NCI-H774 (cell line): ENCODE measurements at places on chromosomes 13 and 19.

GRCh38 chr19:47994209-47994802 is at the start of gene ELSPBP1:
Gene ELSPBP1 (plus strand): TSS chr19:47994632. CDS start chr19:48008668, 14,036 bp downstream.
- no peak for DNase-seq

- DNase-seq: peak; percentile 93
Measured at GRCh38 chr19:6767357-6768235, at the start of gene SH2D3A. Gene SH2D3A (minus strand): TSS chr19:6767435. CDS start chr19:6763748, 3,687 bp downstream.

- no peak for DNase-seq
Measured at GRCh38 chr13:23851106-23851505, 38.1 kb downstream of the MIPEP start.

DNA sequence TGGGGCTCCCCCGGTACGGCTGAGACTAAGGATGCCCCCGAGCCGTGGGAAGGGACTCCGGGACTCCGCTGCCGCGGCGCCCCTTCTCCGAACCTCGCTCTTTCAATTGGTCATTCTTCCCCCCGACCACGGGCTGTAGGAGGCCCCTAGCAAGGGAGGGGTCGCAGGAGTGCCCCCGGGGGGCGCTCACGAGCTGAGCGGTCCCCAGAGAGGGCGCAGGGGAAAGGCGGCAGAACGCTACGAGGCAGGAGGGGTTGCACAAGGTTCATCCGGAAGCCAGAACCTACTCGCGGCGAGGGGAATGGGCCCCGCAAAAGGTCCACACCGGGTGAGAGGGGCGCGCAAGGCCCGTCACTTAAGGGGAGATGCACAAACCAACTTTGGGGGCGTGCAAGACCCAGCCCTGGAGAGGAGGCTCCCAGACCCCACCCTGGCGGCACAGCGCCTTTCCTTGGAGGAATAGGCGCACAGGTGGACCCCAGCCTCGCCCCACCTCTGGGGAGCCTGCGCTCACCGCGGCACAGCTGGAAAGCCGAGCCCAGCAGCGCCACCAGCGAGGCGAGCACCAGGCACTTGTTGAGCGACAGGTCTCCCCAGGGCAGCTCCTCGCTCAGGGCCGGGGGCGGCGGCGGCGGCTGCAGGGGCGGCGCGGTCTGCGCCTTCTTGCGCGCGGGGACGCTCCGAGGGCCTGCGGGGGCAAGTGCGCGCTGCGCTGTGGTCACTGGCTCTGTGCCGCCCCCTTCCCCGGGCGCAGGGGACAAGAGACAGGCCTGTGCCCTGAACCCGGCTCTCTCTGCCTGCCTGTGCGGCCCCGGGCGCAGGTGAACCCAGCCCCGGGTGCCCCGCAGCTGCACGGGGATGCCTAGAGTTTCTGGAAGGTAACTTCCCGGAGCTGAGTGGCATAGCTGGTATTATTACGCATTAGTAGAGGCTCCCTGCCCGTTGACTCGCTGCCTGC is 2.8 kb downstream of the JSRP1 start:
- DNase-seq: no peak

- no peak for DNase-seq
Measured at GRCh38 chr13:101003566-101003965, 329.0 kb upstream of the TMTC4 start.

GRCh38 chr19:6593651-6594416 is 2.9 kb upstream of the CD70 start:
- no peak for DNase-seq

DNA sequence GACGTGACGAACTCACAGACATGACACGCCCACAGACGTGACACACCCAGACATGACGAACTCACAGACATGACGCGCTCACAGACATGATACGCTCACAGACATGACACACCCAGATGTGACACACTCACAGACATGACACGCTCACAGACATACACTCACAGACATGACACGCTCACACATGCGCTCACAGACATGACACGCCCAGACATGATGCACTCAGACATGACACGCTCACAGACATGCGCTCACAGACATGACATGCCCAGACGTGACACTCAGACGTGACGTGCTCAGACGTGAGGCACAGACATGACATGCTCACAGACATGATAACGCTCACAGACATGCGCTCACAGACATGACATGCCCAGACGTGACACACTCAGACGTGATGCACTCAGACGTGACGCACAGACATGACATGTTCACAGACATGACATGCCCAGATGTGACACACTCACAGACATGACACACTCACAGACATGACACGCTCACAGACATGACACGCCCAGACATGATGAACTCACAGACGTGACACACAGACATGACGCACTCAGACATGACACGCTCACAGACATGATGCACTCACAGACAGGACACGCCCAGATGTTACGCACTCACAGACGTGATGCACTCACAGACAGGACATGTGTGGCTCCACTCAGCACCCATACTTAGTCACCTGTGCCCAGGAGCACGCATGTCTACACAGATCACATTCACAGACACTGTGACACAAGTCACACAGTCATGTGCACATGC is 8.1 kb downstream of the ERFL start:
- no peak for DNase-seq
